ENCODE measurements at places on chromosomes 13 and 19.

DNA sequence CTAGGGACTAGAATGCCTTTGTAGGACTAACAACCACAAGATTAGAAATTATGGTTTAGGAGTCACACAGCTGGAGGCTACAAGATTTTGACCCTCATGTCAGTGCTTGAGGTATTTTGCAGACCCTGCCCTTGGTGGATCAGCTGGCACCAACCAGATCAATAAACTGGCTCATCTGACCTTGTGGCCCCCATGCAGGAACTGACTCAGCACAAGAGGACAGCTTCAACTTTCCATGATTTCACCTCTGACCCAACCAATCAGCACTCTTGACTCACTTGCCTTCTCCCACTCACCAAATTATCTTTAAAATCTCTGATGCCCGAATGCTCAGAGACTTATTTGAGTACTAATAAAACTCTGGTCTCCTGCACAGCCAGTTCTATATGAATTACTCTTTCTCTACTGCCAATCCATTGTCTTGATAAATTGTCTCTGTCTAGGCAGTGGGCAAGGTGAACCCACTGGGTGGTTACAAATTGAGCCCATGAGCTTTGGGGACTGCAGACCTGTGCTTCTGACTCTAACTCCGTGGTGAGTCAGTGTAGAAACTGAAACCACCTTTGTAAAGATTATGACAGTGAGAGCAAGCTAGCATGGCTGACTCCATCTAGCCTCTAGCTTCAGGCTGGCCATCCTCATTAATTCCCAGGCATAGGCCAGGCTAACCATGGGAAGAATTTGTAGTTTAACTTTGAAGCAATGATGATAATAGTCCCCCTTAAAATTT is 33.9 kb upstream of the CEACAM8 start:
- no peak for DNase-seq

DNA sequence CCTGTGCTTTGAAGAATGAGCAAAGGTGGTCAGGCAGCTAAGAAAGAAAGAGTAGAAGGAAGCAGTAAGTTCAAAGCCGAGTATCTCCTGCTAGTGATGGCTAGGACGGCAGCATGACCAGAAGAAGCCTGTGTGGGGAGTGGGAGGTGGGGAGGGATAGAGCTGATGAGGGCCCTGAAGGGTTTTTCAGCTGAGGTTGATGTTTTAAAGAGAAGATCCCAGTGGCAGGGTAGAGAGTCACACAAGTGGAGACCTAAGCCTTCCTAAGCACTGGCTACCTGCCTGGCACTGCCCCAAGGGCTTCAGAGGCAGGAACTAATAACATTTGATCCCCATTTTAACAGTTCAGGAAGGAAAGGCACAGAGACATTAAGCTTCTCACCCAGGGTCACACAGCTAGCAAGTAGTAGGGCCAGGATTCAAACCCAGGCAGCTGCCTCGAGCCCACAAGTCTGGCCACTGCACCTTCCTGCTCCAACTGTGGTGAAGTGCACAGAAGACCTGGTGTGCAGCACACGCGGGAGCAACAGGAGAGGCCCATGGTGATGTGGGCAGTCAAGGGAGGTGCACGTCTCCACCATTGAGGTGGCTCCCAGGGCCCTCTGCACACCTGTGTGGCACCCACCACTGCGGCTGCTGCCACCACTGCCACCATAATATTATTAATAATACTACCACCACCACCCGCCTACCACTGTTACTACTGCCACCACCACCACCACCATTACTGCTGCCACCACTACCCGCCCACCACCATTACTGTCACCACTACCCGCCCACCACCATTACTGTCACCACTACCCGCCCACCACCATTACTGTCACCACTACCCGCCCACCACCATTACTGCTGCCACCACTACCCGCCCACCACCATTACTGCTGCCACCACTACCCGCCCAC is 22.1 kb downstream of the CUL4A start:
- DNase-seq = no peak

GRCh38 chr19:1746401-1747284 is 6.7 kb upstream of the ONECUT3 start:
- no peak for DNase-seq

DNA sequence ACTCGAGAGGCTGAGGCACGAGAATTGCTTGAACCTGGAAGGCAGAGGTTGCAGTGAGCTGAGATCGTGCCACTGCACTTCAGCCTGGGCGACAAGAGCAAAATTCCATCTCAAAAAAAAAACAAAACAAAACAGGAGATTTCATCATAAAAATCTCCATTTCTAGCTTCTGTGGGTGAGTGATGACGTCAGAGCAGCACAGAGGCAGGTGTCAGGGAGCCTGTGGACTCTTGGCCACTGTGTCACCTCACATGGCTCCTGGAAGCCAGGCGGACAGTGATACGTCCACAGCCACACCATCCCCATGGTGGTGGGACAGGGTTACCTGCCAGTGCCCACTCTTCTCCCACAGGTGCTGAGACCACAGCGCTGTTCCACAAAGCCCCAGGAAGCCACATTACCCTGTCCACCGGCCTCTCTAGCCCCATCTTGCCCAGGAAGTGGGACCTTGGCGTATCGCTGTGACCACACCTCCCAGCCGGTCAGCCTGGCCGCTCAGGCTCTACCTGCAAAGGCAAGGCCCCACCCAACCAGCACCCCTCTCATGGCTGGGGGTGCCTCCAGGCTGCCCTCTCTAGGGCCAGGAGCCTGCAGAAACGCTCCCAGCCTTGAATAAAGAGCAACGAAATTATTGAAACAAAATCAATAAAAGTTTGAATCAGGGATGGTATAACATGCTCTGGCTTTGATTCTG is 2.5 kb upstream of the FXYD3 start:
- no peak for DNase-seq

DNA sequence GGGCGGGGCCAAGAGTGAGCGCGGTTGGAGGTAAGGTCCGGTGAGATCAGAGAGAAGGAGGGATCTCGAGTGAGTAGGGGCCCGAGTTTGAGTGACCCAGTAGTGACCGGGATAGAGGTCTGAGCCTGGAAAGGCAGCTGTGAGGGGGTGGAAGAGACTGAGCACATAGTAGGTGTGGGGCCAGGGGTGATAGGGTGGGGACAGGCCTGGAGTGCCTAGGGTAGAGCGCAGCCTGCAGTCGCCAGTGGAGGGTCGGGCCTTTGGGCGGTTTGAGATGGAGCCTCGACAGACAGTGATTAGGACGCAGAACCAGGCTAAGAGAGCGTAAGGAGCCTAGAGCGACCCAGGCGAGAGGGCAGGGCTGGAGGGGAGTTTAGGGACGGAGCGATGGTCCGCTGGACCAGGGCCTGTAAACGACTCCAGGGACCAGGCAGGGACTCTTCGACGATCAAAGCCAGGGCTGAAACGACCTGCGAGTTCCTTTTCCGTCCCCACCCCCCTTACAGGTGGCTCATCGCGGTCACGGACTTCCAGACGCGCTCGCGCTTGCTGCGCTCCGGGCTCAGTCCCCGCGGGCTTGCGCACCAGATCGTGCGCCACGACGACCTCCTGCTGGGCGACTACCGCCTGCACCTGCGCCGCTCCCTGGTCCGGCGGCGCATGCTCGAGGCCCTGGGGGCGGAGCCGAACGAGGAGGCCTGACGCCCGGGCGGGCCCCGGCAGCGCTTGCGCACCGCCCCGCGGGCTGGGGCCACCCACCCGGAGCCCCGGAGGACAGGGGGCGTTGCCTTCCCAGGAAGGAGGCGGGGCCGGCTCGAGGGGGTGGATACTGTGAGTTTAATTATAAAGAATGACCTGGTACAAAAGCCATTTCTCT is 9.4 kb downstream of the C19orf81 start:
- DNase-seq = peak; percentile 32

DNA sequence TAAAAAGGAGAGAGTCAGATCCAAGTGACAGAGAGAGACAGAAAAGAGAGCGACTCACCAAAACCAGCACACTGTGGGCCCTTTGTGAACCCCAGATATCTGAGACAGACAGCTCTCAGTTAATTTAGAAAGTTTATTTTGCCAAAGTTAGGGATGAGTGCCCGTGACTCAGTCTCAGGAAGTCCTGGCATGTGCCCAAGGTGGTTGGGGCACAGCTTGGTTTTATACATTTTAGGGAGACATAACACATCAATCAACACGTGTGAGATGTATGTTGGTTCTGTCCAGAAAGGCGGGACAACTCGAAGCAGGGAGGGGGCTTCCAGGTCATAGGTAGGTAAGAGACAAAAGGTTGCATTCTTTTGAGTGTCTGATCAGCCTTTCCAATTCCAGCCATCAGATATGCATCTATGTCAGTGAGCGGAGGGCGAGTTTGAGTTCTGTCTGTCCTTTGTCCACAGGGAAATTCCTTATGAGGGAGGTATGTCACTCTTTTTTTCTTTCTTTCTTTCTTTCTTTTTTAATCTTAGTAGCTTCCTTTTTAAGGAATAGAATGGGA is 37.2 kb upstream of the ATP11A start:
- no peak for DNase-seq

- DNase-seq = peak; percentile 73
Measured at GRCh38 chr13:29923554-29924481, 73.4 kb upstream of the UBL3 start.

DNA sequence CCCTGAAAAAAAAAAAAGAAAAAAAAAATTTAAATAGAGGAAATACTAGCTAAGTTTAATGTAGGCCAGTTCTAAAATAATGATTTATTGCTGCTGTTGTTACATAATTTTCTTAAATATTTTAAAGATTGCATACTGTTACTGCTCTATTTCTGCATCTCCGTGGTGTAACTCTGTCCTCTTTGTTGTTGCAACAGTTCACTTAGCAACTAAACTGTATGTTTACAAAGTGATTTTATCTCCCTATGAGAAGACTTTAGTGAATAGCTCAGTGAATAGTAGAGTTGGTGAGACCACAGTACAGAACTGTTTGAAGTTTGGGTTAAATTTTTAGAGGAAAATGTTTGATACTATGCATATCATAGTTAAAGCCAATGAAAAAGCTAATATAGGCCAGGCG is 19.4 kb downstream of the BRCA2 start:
- no peak for DNase-seq

DNA sequence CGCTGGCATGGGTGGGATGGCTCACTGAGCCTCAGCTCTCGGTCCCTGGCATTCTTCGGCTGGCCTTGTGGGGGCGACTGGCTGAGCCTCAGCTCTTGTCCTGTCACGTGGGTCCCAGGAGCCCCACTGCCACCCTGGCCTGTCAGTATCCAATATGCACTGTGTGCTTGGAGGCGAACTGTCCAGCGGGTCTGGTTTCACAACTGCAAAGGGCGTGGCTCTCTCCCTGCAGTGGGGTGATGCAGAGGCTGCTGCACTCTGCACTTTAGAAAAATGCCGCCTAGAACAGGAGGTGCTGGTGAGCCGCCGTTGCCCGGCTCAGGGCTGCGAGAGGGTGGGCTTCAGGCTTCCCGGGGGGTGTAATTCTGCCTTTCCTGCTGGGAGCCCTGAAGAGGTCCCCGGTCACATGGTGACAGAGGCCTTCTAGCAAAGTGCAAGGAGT is 17.0 kb upstream of the TMEM255B start:
- DNase-seq = peak; percentile 4

DNA sequence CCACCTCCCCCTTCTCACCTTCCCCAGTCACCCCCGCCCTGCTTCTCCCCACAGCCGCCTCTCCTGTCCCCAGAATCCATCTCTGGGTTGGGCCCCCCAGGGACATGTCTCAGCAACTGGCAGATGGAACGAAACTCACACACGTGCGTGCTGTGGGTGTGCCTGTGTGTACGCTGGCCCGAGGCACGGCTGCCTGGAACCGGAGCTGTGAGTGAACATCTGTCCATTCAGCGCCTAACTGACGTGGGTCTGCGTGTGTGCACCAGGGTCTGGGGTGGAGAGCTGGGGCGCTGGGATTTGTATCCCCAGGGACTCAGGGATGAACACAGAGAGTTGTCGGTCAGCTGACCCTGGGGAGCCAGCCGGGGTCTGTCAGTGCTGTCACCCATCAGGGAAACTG is 752 bp upstream of the HAS1 start:
- no peak for DNase-seq

GRCh38 chr13:23074075-23074828 is 106.5 kb upstream of the SGCG start:
- DNase-seq = no peak

DNA sequence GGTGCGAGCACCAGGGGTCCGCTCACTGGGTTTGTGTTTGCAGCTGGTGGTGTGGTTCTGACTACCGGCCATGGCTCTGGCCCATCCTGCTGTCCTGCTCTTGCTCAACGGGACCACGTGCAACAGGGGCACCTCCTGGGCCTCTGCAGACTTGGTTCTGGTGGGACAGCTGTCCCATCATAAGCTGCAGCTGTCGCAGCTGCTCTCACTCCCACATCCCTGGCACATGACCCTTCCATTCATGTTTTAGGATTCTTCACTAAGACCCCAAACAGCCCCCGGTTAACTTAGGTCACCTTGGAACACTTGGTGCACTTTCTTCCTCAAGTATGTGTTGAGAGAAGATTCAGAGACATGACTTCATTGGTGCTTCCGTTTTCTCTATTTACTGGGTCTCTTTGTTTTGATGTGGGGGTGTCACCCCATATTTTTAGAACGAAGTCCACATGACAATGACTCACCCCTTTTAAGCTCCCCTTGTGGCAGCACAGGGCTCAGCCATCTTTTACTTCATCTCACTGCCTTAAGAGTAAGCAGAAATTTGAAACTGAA is 68.4 kb upstream of the ARHGEF7 start:
- DNase-seq = peak; percentile 2

DNA sequence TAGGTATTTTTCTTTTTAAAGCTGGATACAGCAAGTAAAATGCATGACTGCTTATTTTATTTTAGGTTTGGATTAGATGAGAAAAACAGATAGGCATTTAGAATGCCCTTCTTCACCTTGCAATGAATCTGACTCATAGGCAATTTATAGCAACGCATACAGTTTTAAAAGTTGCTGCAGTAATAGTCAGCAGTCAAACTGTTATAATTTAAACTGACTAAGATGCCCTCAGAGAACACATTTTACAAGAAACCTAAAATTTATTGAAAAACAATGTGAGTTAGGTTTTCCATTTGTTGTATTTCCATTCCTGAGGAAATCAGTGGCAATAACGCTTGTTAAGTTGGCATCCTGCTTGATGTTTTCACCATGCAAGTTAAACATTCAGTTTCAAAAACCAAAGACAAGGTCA is 1128.2 kb upstream of the PCDH9 start:
- no peak for DNase-seq

Data from CD4-positive, alpha-beta T cell treated with Interleukin-2 at 100 ng/mL for 4 hours (primary cell).